ENCODE measurements at places on chromosomes 7 and 10.

- peak; percentile 97 for DNase-seq
These were observed 538.5 kb downstream of the HTR7 start for GRCh38 chr10:90319188-90319914.

- DNase-seq: no peak
These were observed 168.0 kb downstream of the SORCS1 start for GRCh38 chr10:106996510-106996909.

GRCh38 chr10:61992671-61993668 is 91.5 kb downstream of the ARID5B start:
- DNase-seq: peak; percentile 93

DNA sequence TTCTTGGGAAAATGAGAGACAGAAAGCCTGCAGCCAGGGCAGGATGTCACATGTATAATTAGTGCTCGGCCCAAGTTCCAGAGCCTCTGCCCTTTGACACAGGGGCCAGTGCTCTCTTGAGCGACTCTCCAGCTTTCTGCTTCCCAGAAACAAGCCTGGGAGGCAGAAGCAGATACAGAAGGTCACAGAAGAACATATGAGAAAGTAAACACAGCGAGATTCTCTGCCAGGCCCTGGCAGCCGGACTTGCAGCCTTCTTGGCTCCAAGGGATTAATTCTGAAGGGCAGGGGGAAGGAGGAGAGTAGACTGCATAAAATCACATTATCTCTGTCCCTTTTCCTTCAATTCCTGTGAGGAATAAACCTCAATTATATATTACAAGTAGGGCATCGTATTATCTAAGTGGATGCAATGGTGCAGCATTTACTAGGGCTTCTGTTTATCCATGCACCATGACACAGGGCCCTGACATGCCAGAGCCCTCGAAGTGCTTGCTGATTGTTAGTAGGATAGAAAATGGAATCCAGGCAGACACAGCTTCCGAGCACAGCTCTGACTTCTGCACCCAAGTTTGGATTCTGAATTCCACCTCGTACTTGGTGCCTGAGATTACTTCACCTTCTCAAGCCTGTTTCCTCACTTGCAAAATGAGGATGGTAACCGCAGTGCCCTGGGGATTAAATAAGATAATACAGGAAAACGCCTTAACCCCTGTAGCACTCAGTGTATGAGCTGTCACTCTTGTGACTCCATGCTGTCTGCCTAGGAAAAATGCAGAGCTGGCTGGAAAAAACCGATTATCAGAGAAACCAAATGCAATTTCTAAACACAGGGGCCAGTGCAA is 536.5 kb downstream of the TNS3 start:
- no peak for DNase-seq

GRCh38 chr10:72954596-72955554 is at the start of gene PLA2G12B:
PLA2G12B (minus strand) TSS chr10:72954806; CDS start chr10:72954685, 121 bp downstream.
- no peak for DNase-seq

DNA sequence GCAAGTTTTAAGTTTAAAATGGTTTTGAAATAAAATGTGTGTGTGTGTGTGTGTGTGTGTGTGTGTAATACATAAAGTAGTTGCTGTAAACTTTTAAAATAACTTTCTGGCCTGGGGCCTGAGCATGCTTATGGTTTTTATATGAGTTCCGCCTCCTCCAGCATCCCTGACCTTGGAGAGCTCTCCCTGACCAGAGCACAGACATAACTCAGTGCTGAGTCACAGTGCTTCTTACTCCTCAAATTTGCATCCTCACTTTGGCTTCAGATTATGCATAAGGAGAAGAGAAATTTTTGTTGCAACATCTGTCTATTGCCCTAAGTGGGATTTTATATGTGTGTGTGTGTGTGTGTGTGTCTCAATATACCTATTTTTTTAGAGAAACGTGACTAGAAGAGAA is 200.8 kb downstream of the ELMO1 start:
- peak; percentile 7 for DNase-seq

DNA sequence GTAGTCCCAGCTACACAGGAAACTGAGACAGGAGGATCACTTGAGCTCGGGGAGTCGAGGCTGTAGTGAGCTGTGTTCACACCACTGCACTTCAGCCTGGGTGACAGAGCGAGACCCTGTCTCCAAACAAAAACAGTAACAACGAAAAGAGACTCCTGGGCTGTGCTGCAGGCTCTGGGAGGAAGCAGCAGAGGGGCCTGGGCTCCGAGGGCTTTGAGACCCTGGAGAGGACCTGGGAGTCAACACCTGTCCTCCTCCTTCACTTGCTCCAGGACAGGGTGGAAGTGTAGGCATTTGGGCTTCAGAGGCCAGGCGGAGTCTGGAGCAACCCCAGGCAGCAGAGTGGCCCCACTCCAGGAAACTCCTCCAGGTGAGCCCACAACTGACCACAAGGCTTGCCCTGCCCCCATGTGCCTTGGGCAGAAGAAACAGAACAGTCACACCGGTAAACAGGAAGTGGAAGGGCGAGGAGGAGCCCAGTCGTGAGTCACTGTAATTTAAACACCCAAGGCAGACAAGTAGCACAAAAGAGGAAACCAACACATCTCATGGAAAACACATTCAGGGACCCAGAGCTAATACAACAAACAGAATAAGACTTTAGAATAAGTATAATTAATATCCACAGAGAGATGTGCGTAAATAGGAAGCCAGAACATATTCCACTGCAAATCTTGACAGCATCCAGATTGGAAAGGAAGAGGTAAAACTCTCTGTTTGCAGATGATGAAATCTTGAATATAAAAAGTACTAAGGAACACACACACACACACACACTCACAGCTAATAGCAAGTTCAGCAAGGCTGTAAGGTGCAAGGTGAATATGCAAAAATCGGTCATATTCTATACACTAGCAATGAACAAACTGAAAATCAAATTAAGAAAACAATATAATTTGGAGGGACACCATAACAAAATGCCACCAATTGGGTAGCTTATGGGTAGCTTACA is 20.5 kb upstream of the RASGEF1A start:
- peak; percentile 85 for DNase-seq

DNA sequence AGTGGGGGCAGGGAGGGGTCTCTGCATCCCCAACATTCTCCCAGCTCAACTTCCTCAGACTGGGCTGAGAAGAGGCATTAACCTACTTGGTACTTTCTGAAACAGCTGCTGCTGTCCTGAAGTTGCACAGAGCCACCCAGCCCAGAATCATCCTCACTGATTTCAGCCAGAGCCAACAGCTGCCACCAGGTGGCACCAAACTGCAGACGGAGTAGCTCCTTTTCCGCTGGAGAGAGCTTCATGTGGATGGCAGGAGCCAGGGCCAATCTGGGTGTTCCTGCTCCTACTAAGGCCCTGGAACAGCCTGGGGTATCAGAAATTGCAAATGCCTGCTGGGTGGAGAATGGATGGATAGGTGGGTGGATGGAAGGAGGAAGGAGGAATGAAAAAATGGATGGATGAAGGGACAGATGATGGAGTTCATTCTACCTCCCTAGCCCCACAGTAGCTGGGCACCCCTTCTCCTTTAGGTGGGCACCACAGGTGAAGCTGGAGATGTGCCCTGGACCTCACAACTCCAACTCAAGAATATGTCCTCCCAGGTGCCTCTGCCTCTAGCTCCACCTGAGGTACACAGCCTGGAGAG is 11.8 kb upstream of the DRGX start:
- DNase-seq: peak; percentile 61

DNA sequence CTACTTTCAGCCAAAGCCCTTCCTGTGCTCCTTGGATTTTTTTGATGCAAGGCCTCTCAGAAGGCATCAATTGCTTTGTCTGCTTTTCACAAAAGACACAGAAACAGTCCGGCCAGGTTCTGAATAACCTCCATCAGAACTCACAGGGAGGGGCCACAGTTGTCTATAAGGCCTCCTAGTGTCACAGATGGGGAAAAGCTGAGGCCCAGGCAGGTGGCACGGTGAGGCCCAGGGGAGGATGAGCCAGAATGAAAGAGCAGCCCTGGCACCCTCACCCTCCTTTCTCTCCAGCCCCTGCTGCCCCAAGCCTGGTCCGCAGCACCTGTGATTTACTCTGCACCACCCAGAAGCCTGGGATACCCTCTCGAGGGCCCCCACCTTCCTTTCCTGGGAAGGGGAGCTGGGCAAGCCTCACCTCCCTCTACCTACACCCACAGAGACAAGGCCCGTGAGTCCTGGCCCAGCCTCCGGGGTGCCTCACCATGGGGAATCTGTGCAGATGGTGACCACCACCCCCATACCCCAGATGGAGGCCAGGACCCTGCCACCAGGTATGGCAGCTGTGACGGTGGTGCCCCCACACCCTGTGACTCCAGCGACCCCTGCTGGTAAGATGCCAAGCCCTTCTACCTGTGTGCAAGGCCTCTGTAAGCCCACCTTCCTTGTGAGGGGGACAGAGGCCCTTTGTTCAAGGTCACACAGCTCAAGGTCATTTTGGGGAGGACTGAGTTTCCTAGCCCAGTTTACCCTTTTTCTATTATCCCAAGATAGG is 26.2 kb upstream of the ZNF467 start:
- no peak for DNase-seq

- no peak for DNase-seq
These were observed 7.4 kb downstream of the ZNF488 start for GRCh38 chr10:47376522-47377220.

GRCh38 chr7:30896783-30897637 is 14.6 kb upstream of the AQP1 start:
- no peak for DNase-seq

Data from bronchial epithelial cell (primary cell).